RCC 7860 (cell line): ENCODE measurements at places on chromosomes 5 and 9.

GRCh38 chr9:124342776-124343485 lies 72.3 kb downstream of the PSMB7 start:
- peak; percentile 42 for DNase-seq

DNA sequence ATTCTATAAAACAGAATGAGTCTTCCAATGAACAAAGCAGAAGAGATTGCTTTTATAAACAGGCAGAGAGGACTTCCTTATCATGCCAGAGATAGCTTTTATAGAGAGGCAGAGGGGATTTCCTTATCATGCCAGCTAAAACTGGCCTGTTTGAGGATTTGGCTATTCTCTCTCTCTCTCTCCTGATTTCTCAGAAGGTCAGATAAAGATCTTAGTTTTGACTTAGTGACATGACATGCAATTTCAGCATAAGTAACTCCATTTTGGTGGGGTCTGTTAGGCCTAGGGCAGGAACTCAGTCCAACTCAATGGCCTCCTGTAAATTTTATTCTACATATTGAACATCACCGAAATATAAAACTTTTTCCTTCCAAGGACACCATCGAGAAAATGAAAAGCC lies 31.5 kb upstream of the DENND4C start:
- DNase-seq: no peak

DNA sequence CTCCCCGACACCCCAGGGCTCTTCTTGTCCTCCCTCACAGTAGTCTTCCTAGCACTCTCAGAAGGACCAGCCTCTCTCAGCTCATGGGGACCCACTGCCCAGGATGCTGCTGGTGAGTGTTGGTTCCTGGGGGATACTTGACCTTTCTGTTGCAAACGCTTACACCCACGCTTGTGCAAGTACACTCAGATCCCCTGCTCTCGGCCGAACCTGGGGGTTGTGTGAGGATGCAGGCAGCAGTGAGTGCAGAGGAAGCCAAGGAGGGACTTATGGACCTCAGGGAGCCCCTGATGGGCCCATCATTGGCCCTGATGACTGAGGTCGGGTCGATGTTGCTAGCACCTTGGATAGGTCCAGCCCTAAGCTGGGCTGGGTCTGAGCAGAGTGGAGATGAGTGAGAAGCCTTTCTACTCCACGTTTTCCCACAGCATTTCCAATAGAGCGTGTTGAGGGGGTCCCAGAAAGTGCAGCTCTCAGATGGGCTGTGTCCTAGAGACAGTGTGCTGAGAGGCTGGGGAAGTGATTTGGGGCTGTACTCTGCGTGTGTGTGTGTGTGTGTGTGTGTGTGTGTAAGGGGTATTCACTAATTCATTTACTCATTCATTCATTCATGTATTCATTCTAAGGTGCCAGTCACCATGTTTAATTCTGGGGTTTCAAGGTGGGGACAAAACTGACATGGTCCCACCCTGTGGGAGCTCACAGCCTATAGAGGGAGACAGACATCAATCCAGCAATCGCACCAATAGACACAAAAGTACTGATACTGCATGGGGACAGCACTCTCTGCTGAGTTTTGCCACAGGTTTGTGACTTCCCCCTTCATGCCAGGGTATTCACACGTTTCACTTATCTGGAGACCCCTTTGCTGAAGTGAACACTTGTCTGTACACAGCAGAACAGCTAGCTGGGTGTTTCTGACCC lies 25.2 kb upstream of the PITX1 start:
- no peak for DNase-seq

- no peak for DNase-seq
Observed at GRCh38 chr5:88049737-88050136, 218.9 kb downstream of the TMEM161B start.

GRCh38 chr9:35933550-35934067 lies 24.3 kb downstream of the SPAAR start:
- no peak for DNase-seq

- no peak for DNase-seq
Observed at GRCh38 chr5:119353686-119354366, 2.0 kb upstream of the TNFAIP8 start.

GRCh38 chr5:51033215-51033614 lies 350.0 kb upstream of the ISL1 start:
- DNase-seq: no peak

GRCh38 chr5:126020770-126021169 lies 402.4 kb upstream of the GRAMD2B start:
- no peak for DNase-seq

DNA sequence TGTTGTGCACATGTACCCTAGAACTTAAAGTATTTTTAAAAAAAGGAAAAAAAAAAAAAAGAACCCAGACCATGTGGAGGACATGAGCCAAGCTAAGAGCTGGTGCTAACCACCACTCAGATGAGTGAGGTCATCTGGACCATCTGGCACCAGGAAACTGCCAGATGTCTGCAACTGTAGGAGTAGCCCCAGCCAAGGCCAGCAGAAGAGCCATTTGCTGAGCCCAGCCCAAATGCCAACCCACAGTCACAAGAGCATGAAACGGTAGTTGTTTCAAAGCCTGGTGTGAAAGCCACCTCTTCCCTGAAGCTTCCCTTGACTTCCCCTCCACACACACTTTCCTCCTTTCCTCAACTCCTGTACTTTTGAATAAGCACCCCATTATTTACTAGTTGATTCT lies 69.2 kb upstream of the FCN1 start:
- DNase-seq: no peak

GRCh38 chr5:75239681-75240080 lies 3.0 kb upstream of the ANKRD31 start:
- peak; percentile 45 for DNase-seq

- DNase-seq: no peak
Observed at GRCh38 chr9:17509701-17510100, 69.2 kb upstream of the SH3GL2 start.

DNA sequence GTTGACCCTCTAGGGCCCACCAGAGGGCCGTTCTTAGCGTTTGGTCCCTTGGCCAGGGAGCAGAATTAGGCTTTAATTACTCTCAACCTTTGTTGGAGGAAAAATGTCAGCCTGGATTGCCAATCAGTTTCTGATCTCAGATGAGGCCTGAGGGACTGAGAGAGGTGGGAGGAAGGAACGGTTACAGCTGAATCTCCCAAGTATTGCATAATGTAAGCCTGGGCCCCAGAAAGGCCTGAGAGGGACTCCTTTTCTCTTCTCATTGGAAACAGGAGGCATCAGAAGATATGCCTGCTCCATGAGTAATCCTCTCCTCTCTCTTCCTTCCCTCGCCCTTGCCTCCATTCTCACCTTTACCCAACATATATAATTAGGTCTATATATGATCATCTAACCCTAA lies 105.7 kb downstream of the INSYN2B start:
- no peak for DNase-seq

DNA sequence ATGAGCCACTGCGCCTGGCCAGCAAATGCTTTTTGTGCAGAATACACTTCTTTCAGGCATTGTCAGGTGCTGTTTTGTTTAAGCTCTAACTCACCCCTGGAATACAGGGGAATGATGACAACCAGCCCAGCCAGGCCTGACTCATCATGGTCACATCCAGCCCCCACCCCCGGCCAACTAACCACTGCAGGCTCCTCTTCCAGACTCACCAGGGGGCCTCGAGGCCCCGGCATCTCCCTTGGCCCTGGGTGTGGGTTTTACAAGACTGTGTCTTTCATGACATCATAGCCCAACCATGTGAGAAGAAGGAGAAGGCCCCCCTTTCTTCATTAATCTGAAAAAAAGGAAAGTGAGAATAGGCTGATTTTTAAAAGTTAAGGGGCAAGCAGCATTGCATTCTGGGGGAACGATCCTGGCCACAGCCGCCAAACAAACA lies 35.5 kb downstream of the OLFML2A start:
- peak; percentile 99 for DNase-seq

GRCh38 chr9:131954299-131954698 lies 125.4 kb downstream of the MED27 start:
- no peak for DNase-seq

DNA sequence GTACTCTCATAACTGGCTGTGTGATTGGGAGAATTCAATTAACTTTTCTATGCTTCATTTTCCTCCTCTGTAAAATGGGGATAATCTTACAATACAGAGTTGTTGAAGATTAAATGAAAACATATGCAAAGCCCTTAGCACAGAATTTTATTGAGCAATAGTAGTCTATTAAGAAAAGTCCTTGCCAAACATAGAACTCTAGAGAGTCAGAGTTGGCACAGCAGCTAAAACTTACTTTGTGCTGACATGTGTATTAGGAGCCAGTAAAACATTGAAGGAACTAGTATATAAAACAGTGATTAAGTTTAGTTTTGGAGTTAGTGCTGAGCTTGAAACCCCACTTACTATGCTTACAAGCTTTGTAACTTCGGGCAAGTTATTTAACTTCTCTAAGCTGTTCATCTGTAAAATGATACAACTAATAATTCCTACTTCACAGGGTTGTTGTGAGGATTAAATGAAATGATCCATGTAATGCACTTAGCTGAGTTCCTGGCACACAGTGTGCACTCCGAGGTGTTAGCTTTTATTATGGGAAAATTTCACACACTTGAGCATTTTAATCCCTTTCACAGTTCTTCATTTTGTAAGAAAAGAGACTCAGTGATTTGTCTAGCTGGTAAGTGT lies 20.0 kb upstream of the GRIN3A start:
- no peak for DNase-seq

- no peak for DNase-seq
Observed at GRCh38 chr9:114445616-114446015, 57.8 kb upstream of the AKNA start.

- DNase-seq: no peak
Observed at GRCh38 chr5:176740702-176741496, 69.5 kb upstream of the UNC5A start.

- peak; percentile 87 for DNase-seq
Observed at GRCh38 chr5:135999406-136000139, 29.2 kb upstream of the TGFBI start.

DNA sequence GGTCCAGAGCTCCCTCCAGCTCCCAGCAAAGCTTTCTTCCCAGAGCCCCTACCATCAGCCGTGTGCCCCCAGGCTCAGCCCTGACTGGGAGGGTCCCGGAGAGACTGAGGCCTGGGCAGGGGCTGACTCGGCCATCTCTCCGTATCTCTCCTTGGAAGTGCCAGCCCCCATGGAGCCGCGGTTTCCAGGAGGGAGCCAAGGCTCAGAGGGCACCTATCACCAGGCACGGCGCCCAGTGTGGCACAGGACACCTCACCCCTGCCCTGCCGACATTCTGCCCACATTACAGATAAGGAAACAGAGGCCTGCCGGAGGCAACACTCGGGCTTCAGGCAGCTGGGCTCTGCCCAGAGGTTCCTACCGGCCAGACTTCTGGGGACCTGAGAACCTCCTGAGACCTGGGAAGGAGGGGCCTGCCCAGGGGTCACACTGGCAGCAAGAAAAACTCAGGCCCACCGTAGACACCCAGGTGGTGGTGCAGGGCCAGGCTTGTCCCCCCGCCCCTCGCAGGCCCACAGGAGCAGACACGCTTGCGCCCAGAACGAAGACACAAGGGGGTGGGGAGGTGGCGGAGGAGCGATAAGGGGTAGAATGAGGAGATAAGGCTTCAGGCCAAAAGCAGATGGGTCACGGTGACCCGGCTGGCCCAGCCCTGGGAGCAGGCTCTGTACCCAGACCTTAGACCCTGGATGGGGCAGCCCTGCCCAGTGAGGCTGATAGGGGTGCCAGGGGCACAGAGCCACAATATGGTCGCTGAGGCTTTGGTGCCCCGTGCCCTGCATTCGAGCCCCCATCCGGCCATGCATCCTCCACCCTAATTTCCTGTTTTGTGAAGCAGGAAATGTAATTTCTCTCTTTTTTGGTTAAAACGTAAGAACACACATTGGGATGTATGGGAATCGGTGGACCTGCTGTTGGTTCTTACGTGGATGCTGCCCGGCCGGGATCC lies 11.8 kb downstream of the NR5A1 start:
- no peak for DNase-seq

DNA sequence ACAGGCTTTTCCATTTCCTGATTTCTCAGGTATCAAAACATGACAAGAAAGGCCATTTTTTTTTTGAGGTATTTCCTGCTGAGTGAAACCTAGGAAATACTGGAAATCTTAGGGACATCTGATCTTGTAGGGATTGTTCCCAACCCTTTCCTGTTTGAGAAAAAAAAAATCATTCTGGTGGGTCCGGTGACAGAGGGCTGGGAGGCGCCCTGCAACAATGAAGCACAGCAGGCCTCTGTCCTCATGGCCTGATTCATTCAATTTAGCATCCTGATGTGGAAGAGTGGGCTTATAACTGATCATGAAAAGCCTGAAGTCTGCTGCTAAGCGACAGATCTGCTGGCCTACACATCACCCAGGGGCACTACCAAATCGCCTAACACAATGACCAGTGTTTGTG lies 3.0 kb upstream of the C9orf153 start:
- no peak for DNase-seq

- no peak for DNase-seq
Observed at GRCh38 chr5:106784846-106785245, 885.9 kb downstream of the EFNA5 start.

DNA sequence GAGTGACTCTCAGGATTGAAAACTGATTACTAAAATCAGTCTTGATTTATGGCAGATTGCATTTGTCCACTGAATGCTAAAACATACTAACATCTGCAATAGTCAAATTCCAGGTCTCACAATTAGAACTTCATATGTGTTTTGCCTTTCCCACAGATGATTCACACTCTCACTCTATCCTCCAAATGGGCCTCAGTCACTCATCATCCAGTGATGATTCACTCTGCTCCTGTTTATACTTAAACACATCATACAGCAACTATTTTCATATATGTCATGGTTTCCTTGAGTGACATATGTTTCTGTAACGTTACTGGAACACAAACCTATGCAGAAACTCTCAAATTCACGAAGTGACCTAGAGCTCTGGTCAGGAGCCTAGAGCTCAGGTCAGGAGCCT lies 512.9 kb downstream of the HINT1 start:
- peak; percentile 40 for DNase-seq

DNA sequence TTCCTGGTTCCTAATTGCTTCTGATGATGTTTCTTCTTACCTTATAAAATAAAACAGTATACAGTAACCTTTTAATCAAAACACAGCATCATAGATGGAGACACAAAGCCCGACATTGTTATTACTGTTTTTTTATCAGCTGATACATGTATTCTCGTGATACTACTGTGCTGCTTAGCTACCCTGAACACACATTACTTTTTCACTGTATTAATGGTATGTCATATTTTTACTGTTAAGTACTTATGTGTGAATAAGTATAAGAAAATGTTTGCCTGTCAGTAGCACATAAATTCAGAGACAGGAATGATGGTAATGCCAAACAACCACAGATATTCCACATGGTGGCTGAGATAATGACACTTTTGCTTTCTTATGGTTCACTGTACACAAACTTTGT lies 68.7 kb downstream of the RAB24 start:
- no peak for DNase-seq

GRCh38 chr9:134177624-134178393 lies 13.4 kb upstream of the RNU6ATAC start:
- DNase-seq: no peak

DNA sequence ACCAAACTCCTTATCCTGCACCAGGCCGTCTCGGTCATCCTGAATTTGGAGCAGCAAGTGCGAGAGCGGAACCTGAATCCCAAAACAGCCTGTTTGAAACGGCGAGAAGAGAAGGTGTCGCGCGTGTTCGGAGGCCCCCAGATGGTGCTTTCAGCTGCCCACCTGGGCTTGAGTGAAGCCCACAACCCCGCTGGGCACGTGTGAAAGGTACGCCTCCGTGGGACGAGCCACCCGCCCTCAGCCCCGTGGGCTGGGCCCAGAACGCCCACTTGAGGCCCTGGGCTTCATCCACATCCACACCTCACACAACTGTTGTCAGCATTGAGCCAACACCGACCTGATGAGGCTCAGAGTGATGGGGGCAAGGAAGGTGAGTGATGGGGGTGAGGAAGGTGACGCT lies 72.8 kb downstream of the INSL6 start:
- no peak for DNase-seq

GRCh38 chr9:107615321-107615720 lies 125.8 kb upstream of the KLF4 start:
- no peak for DNase-seq

- no peak for DNase-seq
Observed at GRCh38 chr9:34493972-34494535, 28.7 kb downstream of the ENHO start.
